ENCODE measurements at places on chromosomes 2 and 18.

DNA sequence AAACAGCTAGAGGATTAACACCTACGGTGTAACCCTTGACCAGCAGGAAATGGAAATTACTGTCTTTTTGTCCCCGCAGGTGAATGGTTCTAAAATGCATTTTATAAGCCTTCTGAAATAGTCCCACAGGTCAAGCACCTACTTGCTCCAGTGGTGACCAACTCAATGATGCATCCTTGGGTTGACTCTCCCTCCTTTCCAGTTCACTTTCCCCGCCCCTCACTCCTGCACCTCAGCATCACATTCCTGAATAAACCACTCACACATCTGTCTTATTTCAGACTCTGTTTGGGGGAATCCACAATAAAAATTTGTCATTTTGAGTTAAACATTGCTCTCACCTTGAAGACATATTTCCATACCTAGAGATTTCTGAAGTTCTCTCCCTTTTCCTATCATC lies 446.0 kb upstream of the TNP1 start:
- H3K4me3 ChIP-seq: no peak overlapping the region
- H3K27ac ChIP-seq: no peak overlapping the region
- no peaks in the 10 kb centered on the region for H3K27me3 ChIP-seq
- H3K36me3 ChIP-seq: no peaks in the 10 kb centered on the region
- H3K4me1 ChIP-seq: no peaks in the 10 kb centered on the region

GRCh38 chr2:233227346-233227978 lies 24.0 kb upstream of the ATG16L1 start:
- H3K27me3 ChIP-seq: no peaks in the 10 kb centered on the region
- no peak for DNase-seq
- no peak overlapping the region for H3K4me3 ChIP-seq
- no peaks in the 10 kb centered on the region for H3K4me1 ChIP-seq
- no peak overlapping the region for H3K27ac ChIP-seq

DNA sequence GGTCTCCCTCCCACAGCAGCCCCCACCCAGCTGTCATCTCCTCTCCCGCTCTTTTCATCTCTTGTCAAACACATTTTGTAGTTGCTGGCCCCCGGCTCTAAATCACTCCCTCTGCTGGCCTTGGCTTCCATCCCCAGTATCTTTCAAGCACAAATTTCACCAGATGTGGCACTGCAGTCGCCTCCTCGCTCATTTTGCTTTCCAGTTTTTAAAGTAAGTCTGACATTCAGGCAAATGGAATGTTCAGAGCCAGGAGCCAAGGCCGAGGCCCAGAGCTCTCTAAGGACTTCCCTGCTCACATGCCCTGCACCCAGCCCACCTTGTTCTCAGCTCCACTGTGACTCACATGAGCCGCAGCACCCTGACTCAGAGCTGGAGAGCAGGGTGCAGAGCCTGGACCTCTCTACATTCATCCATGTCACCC lies 158.4 kb downstream of the GALNT14 start:
- peak; percentile 15 for DNase-seq
- H3K27me3 ChIP-seq: no peaks in the 10 kb centered on the region
- H3K36me3 ChIP-seq: no peaks in the 10 kb centered on the region
- no peak overlapping the region for H3K4me3 ChIP-seq

GRCh38 chr2:47046271-47046670 lies 108.8 kb downstream of the STPG4 start:
- no peaks in the 10 kb centered on the region for H3K27me3 ChIP-seq
- no peak overlapping the region for H3K27ac ChIP-seq
- peak; percentile 21 for DNase-seq
- H3K4me3 ChIP-seq: no peak overlapping the region

DNA sequence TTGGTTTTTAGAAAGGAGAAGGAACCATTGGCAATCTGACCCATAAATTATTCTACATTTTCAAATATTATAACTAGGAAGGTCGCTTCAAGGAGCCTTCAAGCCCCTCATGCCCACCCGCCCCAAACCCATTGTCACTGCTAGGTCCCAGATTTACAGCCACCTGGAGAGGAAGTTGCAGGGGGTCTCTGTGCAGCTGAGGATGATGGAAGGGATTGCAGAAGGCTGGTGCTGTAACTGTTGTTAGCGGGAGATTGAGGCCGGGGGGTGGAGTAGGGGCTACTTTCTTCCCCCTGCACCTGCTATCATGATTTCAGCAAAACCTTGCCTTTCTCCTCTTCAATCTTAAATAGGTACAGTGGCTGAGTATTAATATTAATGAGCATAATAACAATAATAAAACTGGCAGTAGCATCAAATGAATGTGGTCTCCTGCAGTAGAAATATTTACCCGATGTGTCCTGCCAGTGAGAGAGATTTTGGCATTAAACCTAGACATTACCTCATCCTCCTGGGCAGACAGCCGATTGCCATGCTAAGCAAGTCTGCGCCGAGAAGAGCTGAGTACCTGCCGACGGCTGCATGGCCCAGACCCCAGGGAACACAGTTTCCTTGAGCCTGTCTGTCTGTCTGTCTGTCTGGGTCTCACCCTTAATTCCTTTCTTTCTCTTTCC lies 225.4 kb downstream of the FAM210A start:
- no peak for DNase-seq
- peak overlapping the region; percentile 33 for H3K4me3 ChIP-seq
- H3K36me3 ChIP-seq: no peaks in the 10 kb centered on the region

GRCh38 chr2:85017411-85018048 lies 46.6 kb downstream of the KCMF1 start:
- H3K36me3 ChIP-seq: no peaks in the 10 kb centered on the region
- peak overlapping the region; percentile 44 for H3K27ac ChIP-seq
- H3K4me1 ChIP-seq: peaks cover 7% of the 10 kb centered on the region
- H3K4me3 ChIP-seq: no peak overlapping the region

Data from neural progenitor cell (in vitro differentiated cells).